NCI-H1092 treated with DMSO at 0.1 percent for 48 hours (cell line): ENCODE measurements at places on chromosomes 12 and 14.

DNA sequence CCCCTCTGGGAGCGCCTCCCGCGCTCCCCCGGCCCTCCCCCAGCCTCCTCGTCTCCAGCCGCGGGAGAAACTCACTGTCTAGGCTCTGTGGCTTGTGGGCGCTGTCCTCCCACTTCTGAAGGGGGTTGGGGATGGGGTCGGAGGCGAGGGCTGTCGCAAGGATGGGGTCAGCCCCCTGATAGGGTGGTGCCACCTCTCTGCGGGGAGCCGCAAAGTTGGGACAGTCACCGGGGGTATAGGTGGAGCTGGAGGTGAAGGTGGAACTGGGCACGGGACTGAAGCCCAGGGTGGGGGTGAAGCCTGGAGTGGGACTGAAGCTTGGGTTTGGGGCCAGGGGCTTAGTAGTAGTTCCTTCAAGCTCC, 12.2 kb downstream of the TNFRSF1A start:
- DNase-seq, result no peak

GRCh38 chr12:82912406-82912805, 225.7 kb downstream of the TMTC2 start:
- no peak for DNase-seq

DNA sequence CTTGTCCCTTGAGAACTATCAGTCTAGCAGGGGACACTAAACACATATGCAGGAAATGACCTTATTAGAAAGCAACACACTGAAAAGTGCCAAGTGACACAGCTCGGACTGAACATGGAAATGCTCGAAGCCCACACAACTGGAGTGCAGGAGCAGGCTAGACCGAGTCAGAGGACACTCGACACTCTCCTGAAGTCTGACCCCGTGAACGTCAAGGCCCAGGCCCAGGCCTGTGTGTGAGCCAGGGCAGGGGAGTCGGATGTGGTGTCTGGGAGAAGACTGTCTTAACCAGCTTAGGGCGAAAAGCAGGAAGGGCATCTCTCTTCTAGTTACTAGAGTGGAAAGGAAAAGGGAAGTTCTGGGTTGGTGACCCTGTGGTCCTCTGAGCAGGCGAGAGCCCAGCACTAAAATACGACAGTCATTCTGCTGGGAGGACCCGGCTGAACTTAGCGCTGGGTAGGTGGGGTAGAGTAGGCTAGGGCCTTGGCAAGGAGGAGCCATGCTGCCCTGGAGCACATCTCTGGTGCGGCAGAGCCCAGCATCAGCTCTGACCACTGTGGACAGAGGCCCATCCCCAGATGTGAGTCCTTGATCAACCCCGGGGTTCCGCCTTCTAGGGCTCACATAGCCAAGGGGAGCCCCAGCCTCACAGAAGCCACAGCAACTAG, 93.0 kb downstream of the NTF3 start:
- DNase-seq, result no peak

DNA sequence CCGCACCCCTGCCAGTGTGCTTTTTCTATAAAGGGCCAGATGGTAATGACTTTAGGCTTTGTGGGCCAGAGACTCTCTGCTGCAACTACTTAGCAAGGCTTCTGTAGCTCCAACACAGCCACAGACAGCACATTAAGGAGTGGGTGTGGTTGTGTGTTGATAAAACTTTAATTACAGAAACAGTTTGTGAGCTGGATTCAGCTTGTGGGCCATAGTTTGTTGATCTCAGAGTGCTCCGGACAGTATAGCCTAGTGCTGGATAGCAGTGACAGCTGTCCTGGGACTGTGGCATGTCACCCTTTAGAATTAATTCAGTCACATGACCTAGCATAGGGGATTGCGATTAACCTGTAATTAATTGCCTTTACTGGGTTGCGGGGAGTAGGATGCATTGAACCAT, 109.7 kb downstream of the ZNF664 start:
- DNase-seq, result no peak

- DNase-seq, result no peak
Measured at GRCh38 chr12:68319988-68320623, 12.1 kb downstream of the MDM1 start.

DNA sequence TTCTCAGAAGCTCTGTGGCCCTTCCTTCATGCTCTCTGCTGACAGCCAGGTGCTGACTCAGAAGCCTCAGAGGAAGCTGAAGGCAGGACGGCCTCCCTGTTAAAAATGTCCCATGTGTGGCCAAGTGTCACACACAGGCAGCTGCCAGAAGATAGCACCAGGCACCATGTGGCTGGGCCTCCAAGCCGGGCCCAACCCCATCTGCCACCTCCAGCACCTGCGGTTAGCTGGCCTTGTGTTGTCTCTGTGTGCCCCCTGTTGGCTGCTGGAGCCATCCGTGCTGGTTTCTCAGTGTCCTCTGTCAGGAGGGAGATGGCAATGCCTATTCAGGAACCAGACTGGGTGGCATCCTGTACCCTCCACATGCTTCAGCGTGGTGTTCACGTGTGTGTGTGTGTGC, 63.2 kb downstream of the TSPAN11 start:
- DNase-seq, result peak; percentile 68

DNA sequence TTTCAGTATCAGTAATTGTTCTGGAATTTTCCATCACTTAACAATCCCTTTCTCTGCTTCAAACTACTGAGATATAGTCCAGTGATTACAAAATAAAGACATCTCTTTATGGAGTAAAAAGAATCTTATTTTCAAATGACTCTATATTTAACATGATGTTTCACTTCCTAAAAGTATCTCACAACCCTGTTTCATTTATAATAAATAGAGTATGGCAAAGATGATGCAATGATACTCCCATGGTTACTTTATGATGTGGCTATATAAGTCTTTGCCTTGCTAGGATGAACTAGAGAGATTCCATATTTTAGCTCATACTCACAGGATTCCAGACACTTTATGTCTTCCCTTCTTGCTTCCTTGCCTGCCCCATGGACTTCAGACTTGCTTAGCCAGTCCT, 953.5 kb upstream of the MDGA2 start:
- no peak for DNase-seq

DNA sequence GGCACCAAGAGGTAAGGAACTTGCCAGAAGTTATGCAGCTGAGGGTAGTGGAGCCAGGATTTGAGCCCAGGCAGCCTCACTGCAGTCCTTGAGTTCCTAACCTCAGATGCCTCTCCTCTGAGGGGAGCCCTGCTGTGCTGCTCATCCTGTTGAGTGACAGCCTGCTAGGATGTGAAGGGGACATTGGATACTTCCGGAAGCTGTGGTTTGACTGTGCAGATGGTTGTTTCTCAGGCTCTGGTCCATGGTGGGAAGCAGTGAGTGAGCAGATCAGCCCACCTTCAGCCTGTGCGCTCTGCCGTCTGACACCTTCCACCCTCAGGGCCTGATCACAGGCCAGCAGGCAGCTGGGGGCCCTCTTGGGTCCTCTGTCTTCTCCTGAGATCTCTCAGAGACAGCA, 253.2 kb downstream of the CACNA1C start:
- DNase-seq, result peak; percentile 29

- no peak for DNase-seq
Measured at GRCh38 chr12:15728118-15728598, 61.0 kb downstream of the EPS8 start.

GRCh38 chr12:105862163-105862821, 276.5 kb downstream of the NUAK1 start:
- DNase-seq, result no peak

DNA sequence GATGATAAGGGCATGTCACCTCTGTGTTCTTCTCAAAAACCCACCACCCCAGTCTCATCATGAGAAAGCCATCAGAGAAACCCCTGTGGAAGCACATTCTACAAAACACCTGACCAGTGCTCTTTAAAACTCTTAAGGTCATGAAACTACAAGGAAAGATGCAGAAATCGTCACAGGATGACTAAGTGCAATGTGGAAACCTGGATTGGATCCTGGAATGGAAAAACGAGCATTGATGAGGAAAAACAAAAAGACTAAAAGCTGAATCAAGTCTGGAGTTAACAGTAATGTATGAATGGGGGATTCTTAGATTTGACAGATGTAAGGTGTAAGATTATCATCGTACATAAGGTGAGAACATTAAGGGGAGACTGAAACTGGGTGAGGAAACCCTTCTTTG, 211.0 kb downstream of the TBX5 start:
- DNase-seq, result no peak

GRCh38 chr12:42477941-42478340, 111.6 kb downstream of the PRICKLE1 start:
- DNase-seq, result no peak

DNA sequence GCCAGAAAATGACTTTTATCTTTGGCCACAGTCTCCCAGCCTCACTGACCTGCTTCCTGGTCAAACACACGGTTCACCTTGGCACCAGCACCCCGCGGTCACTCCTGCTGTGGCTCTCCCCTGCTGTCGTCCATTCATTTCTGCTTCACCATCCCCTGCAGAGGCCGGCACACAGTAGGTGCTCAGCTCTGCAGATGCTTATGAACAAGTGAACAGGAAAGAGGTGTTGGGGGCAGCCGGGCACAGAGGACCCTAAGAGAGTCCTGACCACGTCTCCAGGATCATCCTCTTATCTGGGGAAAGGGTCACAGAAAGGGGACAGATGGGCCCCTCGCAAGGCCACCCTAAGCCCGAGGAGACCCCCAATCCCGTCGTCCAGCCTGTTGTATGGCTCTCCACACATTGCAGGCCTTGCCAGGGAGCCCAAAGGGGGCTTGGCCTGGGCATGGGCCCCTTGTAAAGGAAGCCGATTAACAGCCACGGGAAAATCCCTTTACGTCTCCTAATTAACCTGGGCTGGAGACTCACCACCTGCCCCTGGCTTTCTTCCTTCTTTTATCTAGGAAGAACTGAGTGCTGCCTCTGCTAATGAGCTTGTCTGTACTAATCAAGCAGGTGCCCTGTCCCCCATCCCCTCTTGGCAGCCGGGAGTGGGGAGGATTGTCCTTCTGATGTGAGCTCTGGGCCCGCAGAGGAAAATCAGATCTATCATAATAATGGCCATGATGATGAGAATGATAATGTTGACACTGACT, 119.2 kb downstream of the AACS start:
- DNase-seq, result no peak

- DNase-seq, result no peak
Measured at GRCh38 chr12:95484524-95484923, 10.6 kb downstream of the METAP2 start.

GRCh38 chr14:90999299-90999698, 61.1 kb downstream of the RPS6KA5 start:
- DNase-seq, result no peak

DNA sequence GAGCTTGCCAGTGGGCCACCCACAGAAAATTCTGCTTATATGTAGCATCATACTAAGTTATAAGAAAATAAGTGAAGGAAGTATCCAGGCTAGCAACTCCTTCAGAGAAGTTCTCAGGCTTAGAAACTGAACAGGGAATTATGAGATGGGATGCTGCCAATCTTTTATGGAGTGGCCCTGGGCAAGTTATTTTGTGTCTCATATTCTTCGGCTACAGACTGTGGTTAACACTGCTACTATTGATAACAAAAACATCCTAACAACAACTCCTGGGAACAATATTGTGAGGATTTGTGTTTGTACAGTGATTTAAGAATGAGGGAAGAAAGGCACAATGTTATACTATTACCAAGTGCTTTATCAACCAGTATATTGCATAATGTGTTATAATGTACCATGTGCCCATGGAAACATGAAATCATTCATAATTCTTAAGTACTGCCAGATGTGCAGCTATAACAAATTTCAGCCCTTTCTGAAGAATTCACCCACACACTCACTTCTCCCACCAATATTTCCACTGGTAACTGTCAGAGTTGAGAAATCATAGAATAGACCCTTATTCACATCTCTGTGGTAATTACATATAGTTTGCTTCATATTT, 113.3 kb upstream of the SOX5 start:
- no peak for DNase-seq

DNA sequence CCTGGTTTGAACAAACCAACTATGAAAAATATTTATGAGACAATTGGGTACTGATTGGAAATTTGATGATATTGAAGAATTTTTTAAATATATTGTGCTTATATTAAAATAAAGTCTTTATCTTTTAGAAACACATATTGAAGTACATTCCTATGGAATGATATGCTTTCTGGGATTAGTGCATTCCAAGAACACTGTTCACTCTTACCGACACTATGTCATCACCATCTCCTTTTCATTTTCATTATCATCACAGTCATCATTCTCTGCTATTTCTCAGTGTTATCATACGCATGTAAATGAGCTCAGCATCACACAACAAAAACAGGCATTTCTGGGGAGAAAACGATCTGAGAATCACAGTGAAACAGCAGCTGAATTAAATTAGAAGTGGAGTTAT, 513.3 kb upstream of the CCDC196 start:
- no peak for DNase-seq

DNA sequence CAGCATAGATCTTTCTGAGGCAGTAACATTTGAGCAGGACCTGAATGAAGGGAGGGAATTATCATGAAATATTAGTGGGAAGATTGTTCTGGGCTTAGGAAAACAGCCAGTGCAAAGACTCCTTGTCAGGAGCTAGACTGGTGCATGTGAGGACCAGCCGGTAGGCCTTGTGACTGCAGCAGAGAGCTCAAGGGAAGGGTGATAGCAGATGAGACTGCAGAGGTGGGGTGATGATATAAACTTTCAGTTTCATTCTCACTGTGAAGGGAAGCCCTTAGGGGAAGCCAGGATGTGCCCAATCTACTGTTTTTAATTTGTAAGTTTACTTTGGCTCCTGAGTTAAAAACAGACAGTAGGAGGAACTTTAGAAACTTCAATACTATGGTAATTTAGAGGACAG, 12.4 kb downstream of the IL22 start:
- no peak for DNase-seq

- no peak for DNase-seq
Measured at GRCh38 chr14:105885561-105886320, 359.4 kb downstream of the TMEM121 start.

DNA sequence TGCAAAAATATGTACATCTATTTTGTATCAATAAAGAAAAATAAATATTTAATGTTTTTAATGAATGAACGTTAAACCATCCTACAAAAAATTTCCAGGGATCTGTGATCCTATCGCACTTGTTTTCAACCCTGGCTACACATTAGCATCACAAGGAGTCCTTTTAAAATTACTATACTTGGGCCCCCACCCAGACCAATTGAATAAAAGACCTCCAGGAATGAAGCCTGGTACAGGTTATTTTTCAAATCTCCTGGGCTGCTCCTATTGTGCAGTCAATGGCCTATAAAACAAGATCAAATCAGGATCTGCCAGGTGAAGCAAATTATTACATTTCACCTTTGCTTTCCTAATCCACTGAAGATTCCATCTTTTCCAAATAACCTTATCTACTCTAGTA, 33.4 kb upstream of the GXYLT1 start:
- no peak for DNase-seq

DNA sequence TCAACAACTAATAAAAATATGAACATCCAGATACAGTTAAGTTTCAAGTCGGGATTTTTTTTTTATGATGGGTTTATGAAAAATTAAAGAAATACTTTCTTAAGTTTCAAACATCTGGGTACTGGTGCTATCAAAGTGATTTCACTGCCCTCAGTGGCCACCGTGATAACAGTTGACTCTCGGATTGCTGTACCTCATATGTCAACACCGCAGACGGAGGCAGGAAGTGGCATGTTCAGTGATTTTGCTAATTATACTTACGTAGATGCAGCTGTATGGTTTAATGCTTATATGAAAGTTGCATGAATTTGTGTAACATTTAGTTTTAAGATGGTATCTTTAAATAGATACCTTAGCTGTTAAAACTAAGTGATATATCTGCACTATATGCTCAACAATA, 20.8 kb upstream of the FBLN5 start:
- no peak for DNase-seq
